ENCODE measurements at places on chromosomes 7 and 10.

DNA sequence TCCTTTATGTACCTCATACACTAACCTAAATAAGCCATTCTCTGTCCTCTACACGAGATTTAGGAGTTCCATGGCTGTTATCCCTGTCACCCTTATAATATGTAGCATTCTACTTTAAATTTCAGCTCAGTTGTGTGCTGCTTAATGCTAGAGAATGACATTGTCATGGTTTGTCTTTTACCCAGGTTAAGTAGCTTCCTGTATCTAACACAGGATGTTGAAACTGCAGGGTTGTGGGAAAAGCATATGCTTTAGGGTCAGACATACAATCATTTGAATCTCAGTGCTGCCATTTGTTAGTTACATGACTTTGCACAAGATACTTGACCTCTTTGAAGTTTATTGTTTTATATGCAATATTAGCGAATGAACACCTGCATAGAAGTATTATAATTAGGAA is 235.1 kb upstream of the CACNA2D1 start:
- no peak for DNase-seq

DNA sequence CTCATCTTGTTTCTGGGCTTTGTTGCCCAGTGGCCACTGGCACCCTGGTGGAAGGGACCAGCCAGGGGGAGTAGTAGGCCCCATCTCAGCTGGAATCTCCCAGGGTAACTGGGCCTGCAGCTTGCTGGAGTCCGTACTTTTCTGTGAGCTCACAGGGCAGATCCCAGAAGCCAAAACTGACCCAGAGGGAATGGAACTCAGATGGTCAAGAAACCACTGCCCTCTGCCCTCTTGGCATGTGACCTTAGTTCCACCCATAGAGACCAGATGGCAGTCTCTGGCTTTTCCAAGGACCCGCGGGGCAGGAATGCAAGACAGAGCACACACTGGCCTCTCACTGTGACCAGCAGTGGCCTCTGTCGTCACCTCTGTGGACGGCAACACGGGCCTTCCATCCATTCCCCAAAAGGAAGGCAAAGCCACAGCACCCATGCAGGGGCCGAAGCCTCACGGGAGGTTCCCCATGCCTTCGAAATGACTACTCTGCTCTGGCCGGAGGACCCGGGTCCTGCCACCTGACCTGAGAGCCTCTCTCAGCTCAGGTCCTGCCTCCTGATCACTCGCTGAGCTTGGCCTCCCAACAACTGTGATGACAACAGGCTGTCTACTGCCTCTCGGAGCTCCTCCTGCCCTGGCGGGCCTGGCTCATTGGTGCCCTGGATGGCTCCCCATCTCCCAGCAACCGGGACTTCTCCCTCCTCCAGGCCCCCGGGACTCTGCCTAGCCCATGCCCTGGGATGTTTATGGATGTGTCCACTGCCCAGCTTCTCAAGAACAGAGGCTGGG is 29.9 kb downstream of the MYL10 start:
- DNase-seq: no peak

GRCh38 chr7:129779602-129780256 is 168.2 kb downstream of the NRF1 start:
- DNase-seq: peak; percentile 85

DNA sequence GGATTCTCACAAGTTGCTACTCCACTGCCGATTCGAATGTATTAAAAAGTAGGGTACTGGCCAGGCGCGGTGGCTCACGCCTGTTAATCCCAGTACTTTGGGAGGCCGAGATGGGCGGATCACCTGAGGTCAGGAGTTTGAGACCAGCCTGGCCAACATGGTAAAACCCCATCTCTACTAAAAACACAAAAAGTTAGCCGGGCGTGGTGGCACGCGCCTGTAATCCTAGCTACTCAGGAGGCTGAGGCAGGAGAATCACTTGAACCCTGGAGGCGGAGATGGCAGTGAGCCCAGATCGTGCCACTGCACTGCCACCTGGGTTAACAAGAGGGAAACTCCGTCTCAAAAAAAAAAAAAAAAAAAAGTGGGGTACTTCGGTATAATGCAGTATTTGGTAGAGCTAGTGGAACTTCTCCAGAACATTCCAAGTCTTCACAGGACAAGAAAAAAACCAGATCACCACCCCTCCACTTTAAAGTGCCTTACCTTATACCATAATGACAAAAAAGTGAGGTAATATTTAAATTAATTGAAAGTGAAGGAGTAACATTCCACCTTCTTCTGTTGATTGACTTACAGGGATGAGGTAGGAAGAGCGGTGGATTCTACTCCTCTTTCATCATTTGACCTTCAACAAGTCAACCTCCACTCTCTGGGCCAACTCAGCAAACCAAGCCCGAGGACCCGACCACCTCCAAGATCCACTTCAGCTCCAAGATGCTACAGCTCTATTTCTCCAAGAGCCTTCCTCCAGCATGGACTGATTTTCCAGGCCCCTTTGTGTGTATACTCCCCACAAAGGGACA is 2.0 kb downstream of the BAZ1B start:
- DNase-seq: peak; percentile 24

- no peak for DNase-seq
These were observed 423.6 kb downstream of the PHTF2 start for GRCh38 chr7:78222001-78222751.

- DNase-seq: no peak
These were observed 13.5 kb upstream of the OCM start for GRCh38 chr7:5867060-5867459.

DNA sequence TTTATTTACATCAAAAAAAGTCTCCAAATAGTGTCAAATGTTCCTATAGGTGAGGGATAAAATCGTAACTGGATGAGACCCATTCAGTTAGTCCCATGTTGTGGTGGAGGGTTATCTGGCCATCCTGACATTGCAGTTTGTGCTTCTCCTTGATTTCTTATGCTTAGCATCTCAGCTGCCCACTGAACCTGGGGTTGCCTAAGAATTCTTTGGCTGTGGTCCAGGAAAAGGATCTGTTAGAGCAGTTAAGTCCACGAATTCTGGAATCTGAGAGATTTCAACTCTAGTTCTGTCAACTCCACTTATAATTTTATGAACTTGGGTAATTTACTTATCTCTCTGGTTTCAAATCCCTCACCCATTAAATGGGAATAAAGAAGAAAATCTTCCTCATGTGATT is 1673.4 kb downstream of the REEP3 start:
- no peak for DNase-seq

GRCh38 chr7:50455658-50456057 is 5.5 kb upstream of the FIGNL1 start:
- DNase-seq: no peak

- DNase-seq: no peak
These were observed 159.9 kb upstream of the MGMT start for GRCh38 chr10:129307141-129307540.

- no peak for DNase-seq
These were observed 310.9 kb upstream of the ZNF32 start for GRCh38 chr10:43959364-43960134.

DNA sequence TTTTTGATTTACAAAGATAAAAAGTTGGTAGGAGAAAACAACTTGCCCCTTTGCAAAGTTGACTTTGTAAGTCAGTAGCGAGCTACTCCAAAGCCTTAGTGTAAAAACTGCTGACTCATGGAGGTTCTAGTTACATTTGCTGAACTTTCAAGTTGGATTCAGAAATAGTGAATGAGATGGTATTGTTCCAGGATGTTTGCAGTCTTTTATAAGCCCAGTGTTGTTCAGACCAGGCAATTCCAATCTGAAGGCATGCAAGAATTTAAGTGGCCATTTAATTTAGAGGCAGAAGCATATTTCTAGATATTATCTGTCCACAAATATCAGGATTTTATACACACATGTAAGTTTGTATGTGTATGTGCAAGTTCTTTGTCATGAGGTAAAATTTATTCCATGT is 21.6 kb downstream of the TES start:
- DNase-seq: no peak

- DNase-seq: no peak
These were observed 35.6 kb upstream of the PPP1R17 start for GRCh38 chr7:31651234-31652062.

DNA sequence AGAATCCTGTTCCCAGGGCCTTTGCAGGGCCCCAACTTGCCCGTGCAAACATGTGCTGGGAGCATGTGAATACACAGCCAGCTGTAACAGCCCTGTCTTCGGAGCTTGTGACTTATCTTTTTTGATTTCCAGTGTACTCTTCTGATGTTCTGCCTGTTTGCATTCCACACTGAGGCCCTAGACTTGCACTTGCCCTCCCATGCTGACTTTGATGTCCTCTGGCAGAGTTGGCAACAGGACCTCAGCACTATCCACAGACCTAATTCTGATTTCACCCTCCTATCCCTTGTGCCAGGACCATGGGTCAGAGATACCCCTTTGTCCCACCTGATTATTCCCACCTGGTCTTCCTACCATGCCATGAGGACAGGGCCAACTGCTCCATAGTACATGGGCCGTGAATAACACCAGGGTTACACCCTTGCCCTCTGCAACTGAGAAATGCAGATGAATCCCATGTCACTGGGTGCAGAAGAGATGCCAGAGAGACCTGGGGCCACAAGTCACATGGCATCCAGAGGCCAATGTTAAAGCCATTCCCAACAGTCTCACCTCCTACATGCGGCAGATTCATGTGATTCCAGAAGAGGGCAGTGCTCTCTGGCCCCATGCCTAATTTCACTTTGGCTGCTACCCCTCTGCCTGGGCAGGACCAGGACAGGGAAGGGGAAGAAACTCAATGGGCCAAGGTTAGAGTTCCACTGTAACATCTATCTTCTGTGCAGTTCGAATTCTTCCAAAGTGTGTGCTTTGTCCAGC is 43.0 kb downstream of the SCRN1 start:
- no peak for DNase-seq

DNA sequence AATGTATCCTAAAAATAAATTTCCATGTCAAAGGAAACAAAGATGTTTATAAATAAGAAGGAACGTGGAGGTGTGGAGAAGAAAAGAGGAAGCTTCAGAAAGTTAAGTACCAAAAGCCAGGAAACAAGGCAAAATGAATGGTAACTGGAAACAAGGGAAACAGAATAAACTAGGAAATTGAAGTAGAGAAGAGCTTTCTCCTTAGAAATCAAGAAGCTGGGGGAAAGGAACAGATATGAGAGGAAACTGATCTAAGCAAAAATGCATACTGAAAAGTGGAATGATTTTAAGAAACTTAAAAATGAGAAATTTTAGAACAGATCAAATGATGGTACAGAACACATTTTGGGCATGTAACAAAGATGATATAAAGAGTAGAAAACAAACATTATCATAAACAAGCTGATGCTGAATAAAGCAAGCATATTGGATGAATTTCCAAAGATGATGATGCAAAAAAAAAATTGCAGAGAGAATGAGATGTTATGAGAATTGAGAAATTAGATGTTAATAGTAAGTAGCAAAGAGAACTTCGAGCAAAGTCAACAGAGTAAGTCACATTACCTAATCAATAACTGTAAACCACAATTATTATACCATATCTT is 1.9 kb downstream of the BRAF start:
- DNase-seq: no peak

- no peak for DNase-seq
These were observed 34.2 kb downstream of the C10orf71 start for GRCh38 chr10:49333192-49333591.

GRCh38 chr10:92264249-92264648 is 26.6 kb downstream of the CPEB3 start:
- DNase-seq: no peak

- DNase-seq: no peak
These were observed 145.7 kb downstream of the EGFR start for GRCh38 chr7:55164527-55164926.

GRCh38 chr10:12431151-12432101 is 82.1 kb downstream of the CAMK1D start:
- DNase-seq: peak; percentile 34

- DNase-seq: no peak
These were observed 10.4 kb upstream of the FAS start for GRCh38 chr10:88980247-88980646.
